ENCODE measurements at places on chromosomes 4 and X.
A peak's percentile ranks its signal among the peaks of the same experiment; 100 is the strongest.

GRCh38 chr4:106238820-106239420 is 77.1 kb downstream of the TBCK start:
- no peak overlapping the region for H3K27ac ChIP-seq
- no peaks in the 10 kb centered on the region for H3K27me3 ChIP-seq
- peaks cover 12% of the 10 kb centered on the region for H3K36me3 ChIP-seq
- H3K4me3 ChIP-seq: no peak overlapping the region
- DNase-seq: no peak

DNA sequence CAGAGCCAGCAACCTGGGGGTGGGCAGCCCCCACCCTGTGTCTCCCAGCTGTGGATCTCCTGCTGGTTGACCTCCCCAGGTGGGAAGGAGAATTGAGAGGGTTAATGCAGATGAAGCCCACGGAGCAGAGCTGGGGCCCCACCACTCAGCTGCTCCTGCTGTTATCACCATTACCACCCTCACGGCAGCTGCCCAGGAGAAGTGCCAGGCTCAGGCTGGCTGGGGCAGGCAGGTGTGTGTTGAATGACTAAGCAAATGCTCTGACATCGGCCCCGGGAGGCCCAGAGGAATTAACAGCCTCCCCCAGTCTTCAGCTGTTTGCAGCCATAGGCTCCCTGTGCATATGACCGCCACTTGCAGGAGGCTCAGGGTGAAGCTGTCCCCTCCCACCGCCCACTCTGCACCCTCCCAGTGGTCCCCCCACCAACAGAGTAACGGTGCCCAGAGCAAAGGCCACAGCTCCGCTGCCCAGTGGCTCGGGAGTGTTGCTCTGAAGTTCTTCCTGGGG is 133.8 kb downstream of the CPZ start:
- H3K27ac ChIP-seq: no peak overlapping the region
- H3K4me1 ChIP-seq: no peaks in the 10 kb centered on the region
- DNase-seq: no peak
- no peaks in the 10 kb centered on the region for H3K36me3 ChIP-seq

DNA sequence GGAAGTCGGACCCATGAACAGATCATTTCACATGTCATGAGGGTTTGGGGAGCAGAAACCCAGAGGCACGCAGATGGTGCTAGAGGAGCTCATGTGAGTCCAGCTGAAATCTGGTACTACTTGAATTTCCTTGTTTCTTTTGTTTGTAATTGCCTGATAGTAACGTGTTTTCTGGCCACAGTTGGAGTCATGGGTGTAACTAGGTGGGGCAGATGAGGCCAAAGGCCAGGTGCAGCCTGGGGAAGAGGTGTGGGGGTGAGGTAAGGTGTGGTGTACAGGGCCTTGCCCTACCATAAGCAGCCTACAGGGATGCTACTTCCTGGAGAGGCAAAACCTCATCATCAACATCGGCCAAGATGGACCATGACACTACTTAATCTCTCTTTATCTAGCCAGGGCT is 271.4 kb downstream of the PTTG2 start:
- H3K27ac ChIP-seq: no peak overlapping the region
- H3K4me3 ChIP-seq: no peak overlapping the region
- H3K4me1 ChIP-seq: no peaks in the 10 kb centered on the region
- no peak for DNase-seq
- no peaks in the 10 kb centered on the region for H3K36me3 ChIP-seq
- no peaks in the 10 kb centered on the region for H3K27me3 ChIP-seq

GRCh38 chr4:109989044-109989443 is 76.4 kb downstream of the EGF start:
- no peaks in the 10 kb centered on the region for H3K4me1 ChIP-seq
- no peaks in the 10 kb centered on the region for H3K36me3 ChIP-seq
- H3K27me3 ChIP-seq: no peaks in the 10 kb centered on the region
- no peak overlapping the region for H3K27ac ChIP-seq

GRCh38 chrX:125205918-125206665 is 113.6 kb upstream of the TEX13C start:
- DNase-seq: peak; percentile 0
- H3K27me3 ChIP-seq: peaks cover 38% of the 10 kb centered on the region
- H3K27ac ChIP-seq: no peak overlapping the region
- H3K36me3 ChIP-seq: no peaks in the 10 kb centered on the region

GRCh38 chr4:139603576-139604410 is 47.8 kb upstream of the SETD7 start:
- no peaks in the 10 kb centered on the region for H3K36me3 ChIP-seq
- no peak overlapping the region for H3K4me3 ChIP-seq
- H3K4me1 ChIP-seq: no peaks in the 10 kb centered on the region
- H3K27ac ChIP-seq: no peak overlapping the region
- no peak for DNase-seq
- no peaks in the 10 kb centered on the region for H3K27me3 ChIP-seq

DNA sequence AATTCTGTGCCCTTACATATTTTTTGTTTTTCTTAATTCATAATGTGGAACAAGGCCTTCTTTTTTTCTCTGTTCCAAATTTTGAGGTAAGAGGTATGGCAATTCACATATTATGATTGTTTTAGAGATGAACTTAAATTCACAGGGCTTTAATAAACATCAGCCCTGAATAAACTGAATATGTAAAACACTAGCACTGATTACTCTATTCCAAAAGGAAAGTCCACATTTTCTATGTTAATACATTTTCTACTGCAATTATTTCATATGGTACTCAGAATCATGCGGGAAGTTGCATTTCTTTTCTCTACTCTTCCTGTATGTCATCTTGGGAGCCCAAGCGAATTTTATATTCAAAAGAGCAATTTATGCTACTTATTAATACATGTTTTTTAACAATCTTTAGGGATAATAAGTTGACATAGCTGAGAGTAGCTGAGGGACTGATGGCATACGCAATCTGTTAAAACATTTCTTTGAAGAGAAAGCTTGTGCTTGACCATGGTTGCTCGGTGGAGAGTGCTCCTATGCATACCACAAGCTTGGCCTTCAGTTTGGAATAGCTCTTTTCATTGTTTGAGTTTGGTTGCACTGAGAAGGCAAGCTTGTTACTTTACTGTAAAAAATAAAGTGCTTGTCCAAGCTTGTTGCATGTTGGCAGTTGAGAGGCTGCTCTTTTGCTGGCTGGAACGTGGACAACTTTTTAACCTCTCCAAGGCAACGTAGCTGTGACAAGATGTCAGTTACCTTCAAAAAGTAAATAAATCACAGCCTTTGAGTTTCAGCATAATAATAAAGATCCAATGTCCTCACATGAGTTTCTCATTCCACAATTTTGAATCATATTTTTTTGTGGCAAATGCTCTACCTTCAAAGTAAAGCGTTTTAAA is 196.3 kb upstream of the SPRY1 start:
- no peaks in the 10 kb centered on the region for H3K36me3 ChIP-seq
- H3K4me1 ChIP-seq: no peaks in the 10 kb centered on the region
- DNase-seq: no peak
- H3K27ac ChIP-seq: no peak overlapping the region
- H3K27me3 ChIP-seq: no peaks in the 10 kb centered on the region

DNA sequence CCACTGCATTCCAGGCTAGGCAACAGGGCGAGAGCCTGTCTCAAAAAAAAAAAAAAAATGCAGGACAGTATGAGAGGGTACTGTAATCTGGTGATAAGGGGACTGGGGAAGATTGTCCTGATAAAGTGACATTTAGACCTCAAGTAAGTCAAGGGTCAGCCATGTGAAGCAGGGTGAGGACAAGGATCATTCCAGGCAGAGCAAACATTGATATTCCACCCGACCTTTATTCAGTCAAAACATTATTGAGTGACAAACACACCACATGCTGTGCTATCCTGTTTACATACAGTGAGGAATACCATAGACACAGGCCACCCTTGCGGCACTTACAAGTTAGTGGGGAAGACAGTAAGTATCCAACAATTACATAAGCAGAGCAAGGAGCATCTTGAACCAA is 64.4 kb downstream of the SLC9A6 start:
- no peak overlapping the region for H3K4me3 ChIP-seq
- no peaks in the 10 kb centered on the region for H3K36me3 ChIP-seq
- DNase-seq: no peak
- H3K27ac ChIP-seq: no peak overlapping the region
- no peaks in the 10 kb centered on the region for H3K27me3 ChIP-seq
- no peaks in the 10 kb centered on the region for H3K4me1 ChIP-seq

DNA sequence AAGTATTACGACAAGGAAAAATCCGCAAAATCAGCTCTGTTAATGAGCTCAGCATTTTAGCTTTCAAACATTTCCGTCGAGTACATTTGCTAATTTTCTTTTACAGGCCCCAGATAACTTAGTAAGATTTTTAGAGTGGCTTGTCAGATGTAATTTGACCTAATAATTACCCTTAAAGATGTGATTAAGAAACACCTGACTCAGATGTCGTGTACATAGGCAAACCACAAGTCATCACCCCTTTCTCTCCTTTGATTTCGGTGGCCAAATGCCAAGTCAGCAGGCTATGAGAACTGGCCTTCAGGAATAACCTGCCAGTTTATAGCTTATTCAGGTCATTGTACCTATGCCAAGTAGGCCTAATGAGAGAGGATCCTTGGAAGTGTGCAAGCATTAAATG is 369.6 kb downstream of the PCDH7 start:
- H3K4me3 ChIP-seq: no peak overlapping the region
- no peaks in the 10 kb centered on the region for H3K4me1 ChIP-seq
- H3K27me3 ChIP-seq: no peaks in the 10 kb centered on the region
- no peak overlapping the region for H3K27ac ChIP-seq
- no peak for DNase-seq
- H3K36me3 ChIP-seq: no peaks in the 10 kb centered on the region

DNA sequence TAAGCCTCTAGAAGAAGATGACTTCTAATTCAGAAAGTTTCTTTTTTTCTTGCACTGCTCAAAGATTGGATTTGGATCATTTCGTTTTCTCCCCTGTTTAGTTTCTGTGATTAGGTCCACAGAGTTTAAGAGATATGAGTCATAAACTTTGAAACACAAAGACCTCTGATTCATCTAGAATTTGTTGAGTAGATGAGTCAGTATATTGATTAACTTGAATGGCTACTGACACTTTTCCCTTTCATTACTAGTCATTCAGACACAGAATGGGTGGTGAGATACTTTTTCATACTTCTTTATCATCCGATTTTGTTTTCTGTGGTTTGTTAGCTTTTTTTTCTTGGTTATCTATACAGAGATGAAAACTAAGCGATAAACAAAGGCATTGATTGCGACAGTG is 34.1 kb upstream of the AFF2 start:
- DNase-seq: no peak
- no peaks in the 10 kb centered on the region for H3K27me3 ChIP-seq
- no peaks in the 10 kb centered on the region for H3K36me3 ChIP-seq
- H3K4me1 ChIP-seq: peaks cover 2% of the 10 kb centered on the region
- no peak overlapping the region for H3K27ac ChIP-seq

DNA sequence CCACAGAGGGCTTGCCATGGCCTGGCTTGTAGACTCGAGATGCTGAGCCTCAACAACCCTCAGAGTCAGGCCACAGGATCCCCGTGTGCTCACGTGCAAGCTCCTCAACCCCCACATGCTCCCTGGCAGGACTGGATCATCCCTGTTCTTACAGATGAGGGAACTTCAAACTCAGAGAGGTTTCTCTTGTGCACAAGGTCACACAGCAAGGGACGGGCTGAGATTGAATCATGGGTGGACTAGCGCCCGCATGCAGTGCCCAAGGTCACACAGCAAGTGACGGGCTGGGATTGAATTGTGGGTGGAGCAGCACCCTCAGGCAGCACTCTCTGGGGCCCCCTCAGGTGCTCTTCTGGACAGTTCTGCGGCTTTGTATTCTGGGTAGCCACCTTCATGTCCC is 60.6 kb upstream of the AFAP1 start:
- DNase-seq: no peak
- H3K4me1 ChIP-seq: no peaks in the 10 kb centered on the region
- H3K4me3 ChIP-seq: no peak overlapping the region
- H3K36me3 ChIP-seq: no peaks in the 10 kb centered on the region
- peaks cover 15% of the 10 kb centered on the region for H3K27me3 ChIP-seq
- no peak overlapping the region for H3K27ac ChIP-seq

- H3K4me1 ChIP-seq: peaks cover 5% of the 10 kb centered on the region
- no peak overlapping the region for H3K27ac ChIP-seq
- H3K27me3 ChIP-seq: no peaks in the 10 kb centered on the region
- no peak for DNase-seq
- H3K4me3 ChIP-seq: no peak overlapping the region
- H3K36me3 ChIP-seq: peaks cover 4% of the 10 kb centered on the region
Observed at GRCh38 chr4:119238068-119238722, 25.7 kb downstream of the USP53 start.

GRCh38 chr4:139367421-139368090 is 65.3 kb upstream of the NDUFC1 start:
- no peak overlapping the region for H3K27ac ChIP-seq
- no peak for DNase-seq
- no peaks in the 10 kb centered on the region for H3K27me3 ChIP-seq
- H3K4me3 ChIP-seq: no peak overlapping the region
- H3K36me3 ChIP-seq: peaks cover 46% of the 10 kb centered on the region

GRCh38 chr4:2583092-2583491 is 46.6 kb downstream of the FAM193A start:
- H3K4me1 ChIP-seq: no peaks in the 10 kb centered on the region
- no peak overlapping the region for H3K27ac ChIP-seq
- no peak overlapping the region for H3K4me3 ChIP-seq
- H3K27me3 ChIP-seq: no peaks in the 10 kb centered on the region
- H3K36me3 ChIP-seq: no peaks in the 10 kb centered on the region
- DNase-seq: no peak

- no peaks in the 10 kb centered on the region for H3K27me3 ChIP-seq
- no peak overlapping the region for H3K4me3 ChIP-seq
- DNase-seq: no peak
- no peak overlapping the region for H3K27ac ChIP-seq
- no peaks in the 10 kb centered on the region for H3K36me3 ChIP-seq
Observed at GRCh38 chr4:77579406-77580076, 26.1 kb upstream of the CXCL13 start.

DNA sequence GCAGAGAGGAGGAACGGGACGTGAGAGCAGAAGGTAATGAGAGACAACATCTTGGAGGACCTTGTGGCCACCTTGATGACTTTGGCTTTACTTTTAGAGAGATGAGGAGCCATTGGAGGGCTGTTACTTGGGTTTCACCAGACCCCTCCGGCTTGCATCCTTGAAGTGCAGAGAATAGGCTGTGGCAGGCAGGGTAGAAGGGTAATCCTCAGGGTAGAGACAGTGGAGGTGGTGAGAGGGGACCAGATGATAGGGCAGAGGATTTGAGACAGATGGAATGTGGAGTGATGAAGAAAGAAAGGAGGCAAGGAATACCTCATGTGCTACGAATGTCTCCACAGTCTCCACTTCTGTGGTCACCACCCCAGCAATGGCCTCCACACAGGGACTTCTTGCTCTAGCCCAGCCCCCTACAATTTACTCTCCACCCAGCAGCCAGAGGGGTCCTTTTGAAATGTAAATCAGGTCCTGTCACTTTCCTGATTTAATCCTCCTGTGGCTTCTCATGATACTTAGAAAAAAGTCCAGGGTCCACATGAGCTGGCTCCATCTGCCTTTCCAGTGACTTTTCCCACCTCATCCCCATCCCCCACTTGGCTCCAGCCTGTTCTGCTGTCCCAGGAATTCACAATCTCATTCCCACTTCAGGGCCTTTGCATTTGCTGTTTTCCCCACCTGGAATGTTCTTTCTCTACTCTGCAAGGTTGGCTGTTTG is 115.0 kb downstream of the PJA1 start:
- H3K27me3 ChIP-seq: peaks cover 5% of the 10 kb centered on the region
- no peaks in the 10 kb centered on the region for H3K36me3 ChIP-seq
- no peaks in the 10 kb centered on the region for H3K4me1 ChIP-seq
- H3K27ac ChIP-seq: no peak overlapping the region
- H3K4me3 ChIP-seq: no peak overlapping the region

- DNase-seq: no peak
- H3K4me1 ChIP-seq: no peaks in the 10 kb centered on the region
- H3K27me3 ChIP-seq: no peaks in the 10 kb centered on the region
- H3K36me3 ChIP-seq: no peaks in the 10 kb centered on the region
- H3K4me3 ChIP-seq: no peak overlapping the region
Observed at GRCh38 chrX:97616883-97617530, 733.3 kb downstream of the RPA4 start.

Data from T-cell (primary cell).